ENCODE measurements at places on chromosomes 5 and 9.

GRCh38 chr5:170576602-170577535, 73.0 kb downstream of the KCNIP1 start:
- DNase-seq = no peak

GRCh38 chr5:31383734-31384133, 148.2 kb downstream of the DROSHA start:
- no peak for DNase-seq

DNA sequence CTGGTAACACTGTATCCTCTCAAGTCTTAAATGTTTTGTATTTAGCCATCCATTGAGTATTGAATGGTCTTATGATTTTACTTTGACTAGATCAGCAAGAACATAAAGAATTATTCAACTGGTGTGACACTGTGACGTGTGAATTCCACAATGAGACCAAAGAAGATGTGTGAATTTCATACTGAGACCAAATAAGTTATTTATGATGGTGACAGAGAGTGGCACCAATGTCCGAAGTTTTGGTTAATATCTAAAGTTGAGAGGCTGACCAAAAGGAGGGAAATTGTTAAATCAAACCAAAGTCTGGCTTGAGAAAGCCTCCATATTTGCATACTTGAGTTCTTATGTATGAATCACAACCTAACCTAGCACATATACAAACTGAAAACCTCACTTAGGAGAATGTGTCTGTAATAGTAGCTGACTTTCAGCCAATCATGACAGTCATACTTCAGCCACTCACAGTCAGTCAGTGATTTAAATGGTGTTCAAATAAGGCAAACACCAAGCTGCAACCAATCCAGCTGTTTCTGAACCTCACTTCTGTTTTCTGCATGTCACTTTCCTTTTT, 31.5 kb upstream of the FAM170A start:
- no peak for DNase-seq

DNA sequence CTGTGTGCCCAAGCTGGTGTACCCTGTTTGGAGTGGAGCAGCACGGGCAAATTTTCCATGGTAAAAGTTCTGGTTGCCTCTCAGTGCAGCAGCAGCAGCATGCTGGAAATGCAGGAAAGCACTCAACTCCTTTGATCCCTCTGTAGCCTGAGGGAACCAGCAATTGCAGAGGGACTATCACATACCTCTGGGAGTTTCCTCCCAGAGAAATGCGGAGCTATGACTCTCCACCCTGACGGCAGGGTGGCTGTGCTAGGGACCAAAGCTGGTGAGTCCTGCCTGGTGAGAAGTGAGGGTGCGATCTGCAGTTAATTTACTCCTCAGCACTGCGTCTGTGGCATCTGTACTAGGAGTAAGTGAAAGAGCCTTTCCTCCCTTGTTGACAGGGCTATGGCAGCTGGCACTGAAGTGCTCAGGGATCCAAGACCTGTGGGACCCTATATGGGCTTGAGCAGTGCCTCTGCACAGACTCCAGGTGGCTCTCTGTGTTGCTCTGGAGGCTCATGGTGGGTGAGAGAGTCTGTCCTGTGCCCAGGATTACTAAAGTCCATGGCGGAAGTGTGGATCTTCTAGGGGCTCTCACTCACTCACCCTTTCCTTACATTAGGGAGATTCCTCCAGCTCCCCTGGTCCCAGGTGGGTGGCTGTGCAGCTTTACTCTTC, 601.2 kb upstream of the TYRP1 start:
- no peak for DNase-seq

DNA sequence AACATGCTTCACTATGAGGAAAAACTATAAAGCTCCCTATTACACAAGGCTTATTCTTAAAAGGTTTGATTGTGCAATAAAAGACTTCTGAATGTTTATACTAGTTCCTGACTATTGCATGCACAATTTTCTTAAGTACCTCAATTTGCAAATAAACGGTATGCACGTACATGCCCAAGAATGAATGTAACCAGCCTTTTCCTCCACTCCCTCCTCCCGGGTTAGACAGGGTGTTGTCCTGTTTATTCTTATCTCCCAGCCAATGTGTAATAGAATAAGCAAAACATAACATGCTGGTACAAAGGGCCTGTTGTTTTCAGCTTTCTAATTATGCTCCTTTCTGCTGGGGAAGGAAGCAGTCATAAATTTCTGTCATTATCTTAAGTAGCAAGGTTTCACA, 79.1 kb downstream of the AOPEP start:
- DNase-seq = peak; percentile 20
